ENCODE measurements at places on chromosomes 4 and X.

DNA sequence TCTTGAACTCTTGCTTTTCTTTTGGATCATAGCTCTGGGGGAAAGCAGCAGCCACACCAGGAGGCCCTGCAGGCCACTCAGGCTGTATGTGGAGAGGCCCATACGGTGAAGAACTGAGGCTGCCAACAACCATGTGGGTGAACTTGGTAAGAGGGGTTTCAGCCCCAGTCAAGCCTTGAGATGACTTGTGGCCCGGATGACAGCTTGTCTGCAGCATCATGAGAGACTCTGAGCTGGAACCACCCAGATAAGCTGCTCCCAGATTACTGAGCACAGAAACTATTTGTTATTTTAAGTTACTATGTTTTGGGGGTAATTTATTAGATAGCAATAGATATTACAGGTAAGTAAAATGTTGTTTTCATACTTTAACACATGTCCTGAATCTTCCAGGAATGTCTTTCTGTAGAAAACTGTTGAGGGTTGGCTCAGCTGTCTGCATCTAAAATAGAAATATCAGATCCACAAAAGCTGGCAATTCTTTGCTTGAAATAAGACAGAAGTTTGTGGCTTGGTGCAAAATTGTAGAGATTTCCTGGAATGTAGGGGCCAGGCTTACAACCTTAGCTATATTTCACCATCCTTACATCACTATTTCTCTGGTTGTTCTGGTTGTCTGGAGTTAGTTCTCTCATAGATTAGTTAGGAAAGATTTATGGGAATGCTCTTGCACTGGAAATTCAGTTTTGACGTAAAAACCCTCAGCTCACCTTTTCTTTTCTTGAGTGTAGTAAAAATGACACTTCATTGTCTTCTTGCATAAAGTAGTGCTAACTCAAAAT lies 272.1 kb downstream of the RAPGEF2 start:
- DNase-seq = no peak

DNA sequence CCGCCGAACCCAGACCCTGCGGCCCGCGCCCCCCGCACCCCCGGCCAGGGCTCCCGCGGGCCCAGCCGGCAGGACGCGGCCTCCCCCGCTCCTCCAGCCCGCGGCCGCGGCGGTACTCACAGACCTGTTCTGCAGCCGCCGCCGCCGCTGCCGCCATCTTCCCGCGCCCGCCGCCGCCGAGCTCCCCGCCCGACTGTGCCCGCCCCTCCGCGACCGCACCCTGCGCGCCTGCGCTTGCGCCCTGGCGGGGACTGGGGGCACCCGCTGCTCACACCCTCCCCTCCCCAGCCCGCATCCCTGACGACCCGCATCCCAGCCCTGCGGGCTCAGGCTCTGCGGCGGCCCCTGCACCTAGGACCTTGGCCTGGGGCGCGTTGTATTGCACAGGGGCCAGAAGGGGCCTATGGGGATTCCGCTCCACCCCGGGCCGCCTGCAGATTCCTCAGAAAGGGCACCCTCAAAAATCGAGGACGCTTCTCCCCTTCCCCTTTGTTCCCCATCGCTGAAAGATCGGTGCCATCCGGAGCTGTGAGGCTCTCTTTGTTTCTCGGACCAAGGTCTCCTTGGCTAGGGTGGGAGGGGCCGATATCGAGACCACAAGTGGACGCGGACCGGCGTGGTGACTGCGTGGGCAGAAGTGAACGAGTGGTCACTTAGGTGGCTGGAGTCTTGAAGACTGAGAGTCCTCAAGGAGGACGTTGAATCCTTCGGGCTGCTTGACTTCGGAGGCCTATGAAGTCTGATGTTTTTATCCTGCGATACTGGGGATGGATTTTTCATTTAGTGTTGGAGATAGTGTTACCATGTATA lies at the start of gene SGCB:
Gene SGCB, minus strand, starts transcription at position 197 of the 810 bp plus-strand sequence. Its CDS starts 40 bp downstream, at position 157.
- DNase-seq = no peak

DNA sequence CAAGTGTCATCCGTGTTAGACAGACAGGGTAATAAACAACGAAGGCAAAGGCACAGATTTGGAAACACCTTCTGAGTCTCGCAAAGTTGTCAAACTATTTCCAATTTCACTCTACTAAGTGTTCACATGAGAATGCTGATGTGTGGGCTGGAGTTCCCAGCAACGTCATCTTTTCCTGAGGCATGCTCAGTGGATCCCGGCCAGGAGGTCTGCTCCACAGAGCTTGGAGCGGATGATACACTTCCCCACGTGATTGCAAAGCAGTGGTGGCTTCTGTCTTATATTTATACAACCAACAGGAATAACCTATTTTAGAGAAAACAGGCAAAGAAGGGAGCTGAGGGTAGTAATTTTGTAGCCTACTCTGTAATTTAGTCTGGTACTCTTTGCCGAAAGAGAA lies 40.1 kb upstream of the PDK3 start:
- no peak for DNase-seq

- no peak for DNase-seq
Measured at GRCh38 chr4:65311120-65311519, 359.2 kb downstream of the EPHA5 start.

DNA sequence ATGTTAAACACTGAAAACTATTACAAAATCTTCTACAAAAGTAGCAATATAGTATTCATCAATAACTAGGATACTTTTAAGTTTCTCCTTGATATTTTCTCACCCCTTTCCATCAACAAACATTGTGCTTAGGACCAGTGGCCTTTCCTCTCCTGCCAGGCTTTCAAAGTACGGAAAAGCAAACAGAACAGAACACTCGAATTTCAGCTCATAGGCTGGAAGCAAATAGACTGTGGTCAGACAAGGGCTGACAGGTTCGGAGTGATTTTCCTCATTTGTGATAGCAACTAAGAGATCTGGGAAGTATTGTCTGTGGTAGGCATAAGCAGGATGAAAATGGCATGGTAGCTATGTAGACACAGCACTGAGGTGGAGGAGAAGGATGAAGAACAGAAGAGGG lies 68.6 kb upstream of the SORBS2 start:
- DNase-seq = no peak

- DNase-seq = no peak
Measured at GRCh38 chr4:83757121-83757621, 221.3 kb downstream of the GPAT3 start.

DNA sequence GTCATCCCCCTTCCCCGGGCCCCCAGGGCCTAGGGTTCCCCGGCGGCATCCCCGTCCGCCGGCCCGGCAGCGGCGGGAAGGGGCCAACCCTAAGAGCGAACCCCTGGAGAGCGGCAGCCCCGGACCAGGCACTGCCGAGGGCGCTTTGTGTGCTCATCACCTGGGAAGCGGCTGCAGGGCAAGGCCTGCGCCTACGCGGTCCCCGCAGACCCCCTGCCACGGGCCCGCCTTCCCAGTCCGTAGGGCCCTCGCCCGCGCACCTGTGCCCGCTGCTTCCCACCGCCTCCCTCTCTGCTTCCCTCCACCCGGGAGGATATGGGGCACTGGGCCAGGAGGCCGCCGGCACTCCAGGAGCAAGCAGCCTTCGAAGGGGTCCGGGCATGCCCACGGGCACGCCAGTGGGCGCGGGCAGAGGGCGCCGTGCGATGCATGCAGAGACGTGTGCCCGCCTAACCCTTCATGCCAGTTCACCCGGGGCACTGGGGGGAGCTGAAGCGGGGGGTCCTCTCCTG lies 2.6 kb downstream of the FLNA start:
- DNase-seq = no peak
